ENCODE measurements at places on chromosomes 4 and X.

GRCh38 chr4:185969657-185970056, 99.3 kb upstream of the TLR3 start:
- DNase-seq = no peak

GRCh38 chr4:41696763-41697162, 51.8 kb downstream of the PHOX2B start:
- DNase-seq = no peak

GRCh38 chr4:115219862-115220261, 106.4 kb upstream of the NDST4 start:
- no peak for DNase-seq

DNA sequence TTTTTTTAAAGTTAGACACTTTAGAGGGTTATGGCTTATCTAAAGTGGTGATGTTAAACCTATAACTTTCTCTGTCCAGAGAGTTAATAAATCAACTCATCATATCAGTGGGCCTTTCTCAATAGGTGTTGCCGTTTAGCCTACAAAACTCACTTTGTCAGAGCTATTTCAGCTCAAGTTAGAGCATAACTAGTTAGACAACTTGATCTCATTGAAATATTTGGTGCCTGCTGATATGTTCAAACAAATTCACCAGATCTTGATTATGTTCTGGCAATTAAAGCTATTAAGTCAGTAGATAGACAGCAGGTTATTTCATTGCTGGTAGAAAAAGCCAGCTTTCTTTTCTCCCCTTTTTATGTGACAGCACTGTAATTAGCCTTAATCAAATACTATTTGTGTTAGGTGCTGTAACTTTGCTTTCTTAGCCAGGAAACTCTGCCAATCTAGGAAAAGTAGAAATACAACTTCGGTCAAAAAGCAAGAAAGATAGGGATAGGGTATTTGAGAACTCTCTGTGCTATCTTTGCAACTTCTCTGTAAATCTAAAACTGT, 191.8 kb downstream of the MAML3 start:
- DNase-seq = no peak

GRCh38 chrX:55489314-55490009, at the start of gene USP51:
USP51 (minus strand) TSS chrX:55489848; CDS start chrX:55488939, 909 bp downstream.
- no peak for DNase-seq

DNA sequence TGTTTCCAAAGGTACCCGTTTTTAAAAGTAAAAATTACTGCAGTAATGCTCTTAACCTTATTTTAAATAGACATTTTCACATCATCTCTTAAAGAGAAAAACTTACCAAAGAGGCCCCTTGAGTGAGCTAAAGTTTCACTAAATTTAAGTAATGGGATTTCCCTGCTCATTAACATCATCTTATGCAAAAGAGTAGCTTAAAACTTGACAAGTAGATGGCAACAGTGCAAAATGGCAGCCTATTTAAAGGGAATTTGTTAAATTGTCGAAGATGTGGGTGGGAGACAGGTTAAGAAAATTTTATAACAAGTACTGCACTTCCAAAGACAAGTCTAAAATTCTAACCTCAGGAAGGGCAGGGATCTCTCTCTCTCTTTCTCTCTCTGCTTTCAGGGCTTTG, 271.7 kb upstream of the LDB2 start:
- DNase-seq = no peak
